ENCODE measurements at places on chromosomes 7 and 10.

DNA sequence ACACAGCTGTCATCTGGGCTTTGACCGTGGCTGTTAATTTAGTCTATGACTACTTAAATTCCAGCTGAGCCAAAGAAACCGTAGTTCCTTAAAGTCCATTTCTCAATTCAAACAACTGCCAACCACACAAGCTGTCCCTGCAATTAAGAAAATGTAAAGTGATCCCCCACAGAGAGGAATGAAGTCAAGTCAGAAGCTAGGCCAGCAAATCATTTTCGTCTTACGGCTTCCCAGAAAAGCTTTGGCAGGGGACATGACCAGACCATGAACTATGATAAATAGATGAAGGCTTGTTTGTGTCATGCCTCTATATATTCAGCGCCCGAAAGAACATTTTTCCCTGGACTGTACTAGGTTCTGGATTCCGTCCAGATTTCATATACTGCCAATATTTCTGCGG is 54.6 kb downstream of the HACD1 start:
- no peak for DNase-seq

GRCh38 chr10:95273393-95274312 is 17.1 kb downstream of the PDLIM1 start:
- no peak for DNase-seq

- DNase-seq: no peak
Observed at GRCh38 chr7:40673285-40673684, 538.5 kb downstream of the SUGCT start.

DNA sequence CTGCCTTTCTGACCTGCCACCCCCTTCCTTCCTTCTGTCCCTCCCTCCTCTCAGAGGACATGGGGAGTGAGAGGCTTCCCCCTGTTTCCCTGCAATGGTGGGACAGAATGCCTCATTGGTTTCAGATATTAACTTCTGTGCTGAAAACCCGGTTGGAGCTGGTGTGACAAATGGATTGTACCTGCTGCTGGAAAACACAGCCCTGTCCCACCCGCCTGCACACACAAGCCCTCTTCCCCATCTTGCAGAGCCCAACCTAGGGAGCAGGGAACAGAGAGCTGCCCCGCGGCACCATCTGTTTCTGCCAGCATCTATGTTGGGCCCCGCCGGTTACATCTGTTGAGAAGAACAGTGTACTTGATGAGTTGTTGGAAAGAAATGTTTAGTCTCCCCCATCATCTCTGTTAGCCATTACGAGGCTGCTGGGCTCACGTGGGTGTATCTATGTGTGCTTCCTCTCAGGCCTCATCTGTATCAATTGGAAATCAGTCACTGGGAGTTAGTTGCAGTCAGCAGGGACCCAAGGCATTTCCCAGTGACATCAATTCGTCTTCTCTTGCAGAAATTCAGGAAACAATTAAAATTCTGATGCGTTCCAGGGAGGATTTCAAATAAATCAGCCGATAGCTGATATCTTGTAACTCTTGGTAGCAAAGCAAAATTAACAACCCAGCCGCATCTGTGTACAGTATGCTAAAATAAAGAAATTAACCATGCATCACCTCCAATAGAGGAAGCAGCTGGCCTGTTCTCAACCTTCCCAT is 725.6 kb upstream of the GALNT17 start:
- no peak for DNase-seq

DNA sequence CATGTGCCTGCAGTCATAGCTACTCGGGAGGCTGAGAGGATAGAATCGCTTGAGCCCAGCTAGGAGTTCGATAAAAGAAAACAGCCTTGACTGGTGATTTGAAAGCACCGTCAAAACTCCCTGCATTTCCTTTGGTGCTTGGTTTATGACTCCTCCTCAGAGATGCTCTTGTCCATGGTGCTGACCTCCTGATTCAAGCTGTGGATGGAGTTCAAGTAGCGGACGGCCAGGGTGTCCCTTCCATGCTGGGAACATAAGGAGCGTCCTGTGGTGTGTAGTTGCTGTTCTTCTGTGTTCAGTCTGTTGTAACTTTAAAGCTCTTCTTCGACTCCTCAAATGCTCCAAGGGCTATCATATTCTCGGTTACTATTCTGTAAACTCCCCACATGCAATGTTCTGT is 382.5 kb upstream of the KIAA1217 start:
- DNase-seq: no peak

Data from stimulated activated CD8-positive, alpha-beta memory T cell treated with anti-CD3 and anti-CD28 coated beads, Interleukin-4, amount 100 ng/mL, for 1 hour (primary cell).